ENCODE measurements at places on chromosomes 16 and 17.
A peak's percentile ranks its signal among the peaks of the same experiment; 100 is the strongest.

DNA sequence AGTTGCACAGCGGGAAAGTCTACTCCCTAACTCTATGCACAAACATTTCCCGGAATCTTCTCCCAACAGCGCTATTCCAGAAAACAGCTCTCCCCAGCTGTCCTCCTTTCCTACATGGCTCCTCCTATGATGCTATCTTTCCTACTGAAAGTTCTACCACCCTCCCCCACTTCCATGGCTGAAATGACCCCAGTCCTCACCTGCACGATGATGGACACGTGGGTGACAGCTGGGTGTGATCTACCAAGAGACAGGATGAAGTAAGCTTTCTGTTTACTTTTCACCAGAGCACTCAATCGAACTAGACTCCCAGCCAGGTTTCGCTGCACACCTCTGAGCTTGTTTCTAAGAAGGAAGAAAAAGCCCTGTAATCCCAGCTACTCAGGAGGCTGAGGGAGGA is 10.7 kb downstream of the CTC1 start:
- no peak for DNase-seq

- DNase-seq, result peak; percentile 23
These were observed 4.0 kb downstream of the SLC35B1 start for GRCh38 chr17:49703557-49704277.

DNA sequence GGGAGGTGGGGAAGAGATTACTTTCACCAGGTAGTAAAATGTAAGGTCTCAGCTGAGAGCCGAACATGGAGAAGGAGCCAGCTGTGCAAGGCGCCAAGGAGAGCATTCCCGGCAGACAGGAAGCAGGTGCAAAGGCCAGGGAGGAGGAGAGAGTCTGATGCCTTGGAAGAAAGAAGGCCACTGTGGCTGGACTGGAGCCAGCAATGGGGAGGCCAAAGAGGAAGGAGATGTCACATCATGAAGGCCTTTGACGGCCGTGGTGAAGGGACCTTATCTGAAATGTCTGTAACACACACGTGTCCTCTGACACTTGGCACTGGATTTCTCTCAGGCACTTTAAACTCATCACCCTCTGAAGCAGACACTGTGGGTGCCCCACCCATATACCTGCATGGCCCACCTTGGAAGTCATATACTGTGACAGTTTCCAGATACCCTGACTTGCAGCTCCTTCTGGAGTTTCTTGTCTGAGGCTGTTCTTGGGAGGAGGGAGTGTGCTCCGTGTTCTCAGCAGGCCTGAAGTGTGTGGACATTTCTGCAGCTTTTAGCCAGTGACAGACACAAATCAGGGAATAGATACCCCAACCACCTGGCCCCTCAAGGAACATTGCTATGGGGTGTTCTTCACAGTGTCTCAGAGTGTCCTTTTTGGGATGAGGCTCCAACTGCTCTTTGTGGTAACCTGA is 1.9 kb upstream of the SLC5A2 start:
- no peak for DNase-seq

- DNase-seq, result no peak
These were observed 19.5 kb downstream of the ATP2A1 start for GRCh38 chr16:28897826-28898225.

- DNase-seq, result no peak
These were observed 725 bp downstream of the NT5C3B start for GRCh38 chr17:41835214-41835799.

DNA sequence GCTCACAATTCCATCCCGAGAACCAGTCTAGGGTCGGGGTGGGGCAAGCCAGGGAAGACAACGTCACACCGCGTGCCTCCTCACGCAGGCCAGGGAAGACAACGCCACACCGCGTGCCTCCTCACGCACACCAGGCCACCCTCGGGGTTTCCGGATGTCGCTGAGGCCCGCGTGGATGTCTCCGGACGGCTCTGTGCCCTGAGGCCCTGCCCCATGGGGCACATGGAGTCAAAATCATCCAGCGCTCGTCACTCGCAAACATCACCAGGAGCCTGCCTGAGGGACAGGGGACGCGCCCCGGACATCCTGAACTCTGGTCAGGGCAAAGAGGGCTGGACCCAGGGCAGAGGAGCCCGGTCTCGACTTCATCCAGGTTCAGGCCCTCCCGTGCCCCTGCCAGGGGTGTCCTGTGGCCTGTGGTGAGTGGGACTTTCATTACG is 3.7 kb downstream of the TMEM204 start:
- no peak for DNase-seq

DNA sequence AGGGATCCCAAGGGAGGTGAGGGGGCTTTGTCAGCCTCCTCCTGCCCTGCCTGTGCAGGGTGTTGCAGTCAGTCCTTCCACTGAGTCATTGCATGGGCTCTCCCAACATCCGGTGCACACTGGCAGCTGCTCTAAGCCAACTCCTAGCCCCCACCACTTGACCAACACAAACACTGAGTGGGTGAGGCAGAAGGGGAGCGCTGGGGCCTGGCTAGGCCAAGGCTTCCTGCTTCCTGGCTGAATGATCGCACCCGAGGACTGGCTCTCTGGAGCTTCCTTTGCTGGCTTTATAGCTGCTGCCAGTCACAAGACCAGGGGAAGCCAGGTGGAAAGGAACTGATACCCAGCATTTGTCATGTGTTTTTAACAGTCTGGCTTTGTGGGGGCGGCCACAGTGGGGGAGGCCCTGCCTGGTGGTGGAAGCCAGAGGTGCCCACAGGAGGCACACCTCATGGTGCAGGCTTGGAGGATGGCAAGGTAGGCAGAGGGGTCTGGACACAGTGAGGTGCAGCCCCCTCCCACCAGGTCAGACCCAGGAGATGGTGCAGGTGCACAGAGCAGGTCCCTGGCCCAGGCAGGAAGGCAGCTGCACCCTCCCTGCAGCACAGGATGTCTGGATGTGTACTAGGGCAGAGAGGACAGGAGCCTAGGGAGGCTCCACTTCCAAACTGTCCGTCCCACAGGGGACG is 6.8 kb downstream of the MPG start:
- DNase-seq, result peak; percentile 47

DNA sequence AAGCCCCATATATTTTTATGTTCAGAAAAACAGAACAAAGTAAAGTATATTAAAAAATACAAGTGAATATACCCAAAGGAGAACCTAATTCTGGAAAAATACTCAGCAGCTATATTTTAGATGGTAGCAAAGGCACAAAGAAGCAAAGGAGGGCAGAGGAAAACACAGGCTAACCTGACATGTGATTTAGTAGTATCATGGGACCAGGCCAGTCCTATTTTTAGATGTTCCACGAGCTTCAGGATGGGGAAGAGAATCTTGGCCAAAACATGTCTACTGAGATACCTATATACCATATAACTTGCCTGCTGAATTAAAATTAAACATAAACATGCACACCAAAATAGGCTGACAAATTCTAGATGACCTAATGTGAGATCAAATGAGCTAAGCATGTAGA is 32.9 kb downstream of the SMYD4 start:
- DNase-seq, result no peak

GRCh38 chr17:8162997-8163977 is 539 bp upstream of the VAMP2 start:
- DNase-seq, result peak; percentile 29

GRCh38 chr16:8595783-8596182 is 5.5 kb upstream of the TMEM114 start:
- no peak for DNase-seq

DNA sequence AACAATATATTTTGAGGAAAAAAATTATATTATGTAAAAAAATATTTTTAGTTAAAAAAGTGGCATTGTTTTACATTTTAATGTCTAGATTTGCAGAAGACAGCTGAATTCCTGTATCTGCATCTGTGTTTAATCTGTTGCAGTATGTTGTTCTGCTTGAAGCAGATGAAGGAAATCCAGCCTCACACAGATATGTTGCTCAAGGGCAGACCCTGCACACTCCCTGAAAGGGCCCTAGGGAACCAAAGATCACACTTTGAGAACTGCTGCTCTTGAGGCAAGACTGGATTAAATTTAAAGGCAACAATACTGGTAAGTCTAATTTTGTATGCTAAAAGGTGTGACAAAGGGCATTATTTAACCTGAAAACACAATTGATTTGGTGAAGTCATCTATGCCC is 16.4 kb upstream of the SLC6A4 start:
- no peak for DNase-seq

- DNase-seq, result no peak
These were observed 3.5 kb downstream of the MARVELD3 start for GRCh38 chr16:71629278-71630016.

GRCh38 chr16:77579351-77579891 is 142.9 kb upstream of the NUDT7 start:
- no peak for DNase-seq

GRCh38 chr16:26795184-26795583 is 271.5 kb upstream of the C16orf82 start:
- no peak for DNase-seq

- peak; percentile 58 for DNase-seq
These were observed 20.1 kb upstream of the KRT19 start for GRCh38 chr17:41547921-41548843.
